ENCODE measurements at places on chromosomes 5 and 9.

DNA sequence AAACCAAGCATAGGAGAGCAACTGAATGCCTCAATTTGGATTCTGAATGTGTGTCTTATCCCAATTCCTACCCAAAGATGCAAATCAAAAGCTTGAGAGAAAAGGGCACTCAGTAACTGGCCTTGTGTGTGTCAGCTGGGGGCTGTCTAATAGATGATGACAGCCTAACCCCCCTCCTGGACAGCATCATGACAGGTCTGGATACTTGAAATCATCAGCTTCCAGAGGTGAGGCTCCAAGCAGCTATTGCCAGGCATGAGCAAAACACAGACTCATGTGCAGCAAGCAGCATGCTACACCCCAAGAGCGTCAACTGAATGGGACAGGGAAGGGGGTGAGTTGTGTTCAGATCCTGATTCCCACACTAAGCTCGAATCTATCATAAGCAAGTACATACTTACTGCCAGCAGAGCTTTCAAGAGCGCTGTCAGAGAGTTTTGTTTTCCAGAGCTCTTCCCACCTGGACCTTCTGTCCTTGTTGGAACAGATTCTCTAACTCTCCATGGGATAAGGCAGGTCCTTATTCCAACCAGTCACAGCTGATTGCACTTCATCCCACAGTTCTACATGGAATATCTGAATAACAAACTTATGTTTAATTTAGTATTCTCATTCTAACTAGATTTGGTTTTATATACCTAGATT is 467.5 kb downstream of the DTWD2 start:
- no peak for DNase-seq

DNA sequence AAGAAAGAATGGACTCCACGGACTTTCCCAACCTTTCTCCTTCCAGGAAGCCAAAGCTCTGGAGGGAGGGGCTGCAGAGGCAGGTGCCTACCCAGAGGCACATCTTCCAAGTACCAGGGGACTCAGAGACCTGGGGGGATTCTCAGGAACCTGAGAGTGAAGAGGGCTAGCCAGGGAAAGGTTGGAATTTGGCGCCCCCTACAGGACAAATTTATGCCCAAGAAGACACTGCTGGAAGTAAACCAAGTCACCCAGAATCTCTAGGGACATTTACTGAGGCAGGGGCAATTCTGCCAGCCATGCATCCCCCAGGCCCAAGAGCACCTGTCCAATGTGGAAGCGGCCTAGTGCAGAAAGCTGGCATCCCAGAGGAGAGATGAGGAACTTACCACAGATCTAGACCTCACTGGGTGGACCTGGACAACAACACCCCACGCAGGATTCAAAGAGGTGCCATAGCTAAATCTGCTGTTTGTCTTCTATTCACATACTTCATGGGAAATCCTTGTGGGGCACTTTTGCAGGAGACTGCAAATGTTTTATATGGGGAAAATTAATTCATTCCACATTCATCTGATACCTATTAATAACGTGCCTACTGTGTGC is 25.9 kb upstream of the IDNK start:
- DNase-seq, result no peak

- DNase-seq, result no peak
These were observed 75.4 kb upstream of the RAPGEF6 start for GRCh38 chr5:131710391-131710790.

DNA sequence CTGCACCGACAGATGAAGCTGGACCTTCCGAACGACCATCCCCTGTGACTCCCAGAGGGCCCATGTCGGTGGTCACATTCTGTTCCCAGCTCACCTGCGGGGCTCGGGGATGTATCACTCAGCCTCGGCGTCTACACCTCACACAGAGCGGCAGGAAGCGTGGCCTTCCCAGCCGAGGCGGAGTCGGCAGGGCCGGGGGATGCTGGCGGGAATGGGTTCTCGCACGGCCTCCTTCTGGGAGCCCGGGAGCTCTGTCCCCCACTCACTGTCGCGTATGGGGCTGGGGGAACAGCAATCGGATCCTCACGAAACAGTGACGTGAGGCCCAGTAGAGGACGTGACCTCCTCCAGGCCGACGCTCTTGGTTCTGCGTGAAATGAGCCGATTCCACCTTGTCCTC is 20.4 kb downstream of the NACC2 start:
- DNase-seq, result no peak

DNA sequence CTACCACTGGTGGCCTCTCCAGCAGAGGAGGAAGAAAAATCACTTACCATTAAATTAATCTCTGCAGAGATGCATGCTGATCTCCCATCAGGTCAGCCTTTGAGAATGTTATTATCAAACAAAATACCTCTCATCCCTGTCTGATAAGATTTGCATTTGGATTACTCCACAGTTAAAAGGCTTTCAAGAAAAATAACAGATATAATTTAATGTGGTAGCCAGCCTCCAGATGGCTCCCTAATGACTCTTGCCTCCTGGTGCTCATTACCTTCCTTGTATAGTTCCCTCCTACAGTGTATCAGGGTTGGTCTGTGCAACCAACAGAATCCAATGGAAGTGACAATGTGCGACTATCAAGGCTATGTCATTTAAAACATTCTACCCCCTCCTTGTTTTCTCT is 63.6 kb upstream of the TNPO1 start:
- DNase-seq, result no peak

DNA sequence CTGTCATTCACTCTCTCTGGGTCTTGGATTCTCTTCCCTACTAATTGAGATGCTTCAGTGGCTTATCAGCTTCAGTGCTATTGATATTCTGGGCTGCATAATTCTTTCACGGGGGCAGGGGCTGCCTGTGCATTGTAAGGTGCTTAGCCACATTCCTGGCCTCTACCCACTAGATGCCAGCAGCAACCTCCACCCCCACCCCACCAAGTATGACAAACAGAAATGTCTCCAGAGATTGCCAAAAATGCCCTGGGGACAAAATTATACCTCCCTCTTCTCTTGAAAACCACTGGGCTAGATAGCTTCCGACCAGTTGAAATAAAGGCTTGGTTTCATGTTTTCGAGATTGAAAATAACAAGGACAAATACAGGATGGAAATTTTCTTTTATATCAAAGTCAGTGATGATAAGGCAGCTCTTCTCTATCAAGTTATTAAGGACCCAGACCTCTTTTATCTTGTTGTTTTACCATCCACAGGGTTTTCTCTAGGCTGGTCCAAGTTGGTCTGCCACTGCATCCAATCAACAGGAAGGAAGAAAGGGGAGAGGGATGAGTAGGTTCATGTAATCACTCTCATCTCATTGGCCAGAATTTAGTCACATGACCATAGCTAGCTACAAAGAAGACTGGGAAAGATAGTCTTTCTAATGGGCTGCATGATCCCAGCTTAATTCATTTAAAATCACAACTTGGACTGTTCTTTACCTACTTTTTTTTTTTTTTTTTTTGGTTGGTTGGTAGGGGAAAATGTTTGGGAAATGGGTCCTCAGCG is 92.1 kb upstream of the RANBP3L start:
- DNase-seq, result no peak

- DNase-seq, result no peak
These were observed 1.1 kb downstream of the HSPA9 start for GRCh38 chr5:138573949-138574670.

GRCh38 chr5:160213537-160213936 is 15.8 kb upstream of the FABP6 start:
- DNase-seq, result no peak

- no peak for DNase-seq
These were observed 5.4 kb downstream of the SRFBP1 start for GRCh38 chr5:121967187-121967586.

- no peak for DNase-seq
These were observed 490.8 kb downstream of the RASEF start for GRCh38 chr9:82572146-82572545.

GRCh38 chr5:126780165-126780827 is 3.4 kb downstream of the LMNB1 start:
- DNase-seq, result peak; percentile 52

DNA sequence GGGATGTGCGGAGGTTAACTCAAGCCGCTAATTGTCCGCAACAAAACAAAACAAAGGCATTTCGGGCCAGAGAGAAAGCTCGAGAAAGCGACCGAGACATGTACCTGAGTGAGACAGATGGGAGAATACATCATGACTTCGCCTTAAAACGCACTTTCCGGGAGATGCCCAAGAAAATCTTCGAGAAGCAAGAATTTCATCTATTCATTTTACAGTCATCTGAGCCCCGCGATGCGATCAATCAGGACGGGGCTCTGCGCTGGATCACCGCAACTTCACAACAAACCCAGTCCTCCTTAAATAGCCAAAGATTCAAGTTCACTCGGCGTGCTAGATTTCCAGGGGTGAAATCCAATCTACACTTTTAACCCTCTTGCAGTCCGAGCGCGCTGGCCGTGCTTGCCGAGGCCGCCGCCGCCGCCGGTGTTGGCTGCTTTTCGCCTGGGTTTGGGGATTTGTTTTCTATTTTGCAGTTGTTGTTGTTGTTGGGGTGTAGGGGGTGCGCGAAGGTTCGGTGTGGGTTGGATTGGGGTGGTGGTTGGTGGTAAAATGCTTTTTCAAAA is 482 bp downstream of the NFIB start:
- no peak for DNase-seq

DNA sequence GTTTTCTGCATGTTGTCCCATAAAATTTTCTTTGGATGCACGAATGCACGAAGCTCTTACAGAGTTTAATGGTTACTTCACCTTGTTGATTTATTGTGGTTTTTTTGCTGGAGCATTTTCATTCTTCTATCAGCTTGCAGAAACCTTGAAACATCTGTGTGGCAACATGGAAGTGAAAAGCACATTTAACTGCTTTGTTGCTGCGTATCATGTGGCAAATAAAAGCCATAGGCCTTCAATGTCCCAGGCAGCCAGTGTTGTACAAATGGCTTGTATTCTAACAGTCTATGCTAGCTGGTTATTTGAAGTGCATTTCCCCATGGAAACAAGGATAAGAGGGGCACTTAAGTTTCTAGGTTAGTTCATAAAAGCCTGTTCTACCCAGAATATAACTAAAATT is 42.5 kb upstream of the RASGRF2 start:
- DNase-seq, result peak; percentile 36

DNA sequence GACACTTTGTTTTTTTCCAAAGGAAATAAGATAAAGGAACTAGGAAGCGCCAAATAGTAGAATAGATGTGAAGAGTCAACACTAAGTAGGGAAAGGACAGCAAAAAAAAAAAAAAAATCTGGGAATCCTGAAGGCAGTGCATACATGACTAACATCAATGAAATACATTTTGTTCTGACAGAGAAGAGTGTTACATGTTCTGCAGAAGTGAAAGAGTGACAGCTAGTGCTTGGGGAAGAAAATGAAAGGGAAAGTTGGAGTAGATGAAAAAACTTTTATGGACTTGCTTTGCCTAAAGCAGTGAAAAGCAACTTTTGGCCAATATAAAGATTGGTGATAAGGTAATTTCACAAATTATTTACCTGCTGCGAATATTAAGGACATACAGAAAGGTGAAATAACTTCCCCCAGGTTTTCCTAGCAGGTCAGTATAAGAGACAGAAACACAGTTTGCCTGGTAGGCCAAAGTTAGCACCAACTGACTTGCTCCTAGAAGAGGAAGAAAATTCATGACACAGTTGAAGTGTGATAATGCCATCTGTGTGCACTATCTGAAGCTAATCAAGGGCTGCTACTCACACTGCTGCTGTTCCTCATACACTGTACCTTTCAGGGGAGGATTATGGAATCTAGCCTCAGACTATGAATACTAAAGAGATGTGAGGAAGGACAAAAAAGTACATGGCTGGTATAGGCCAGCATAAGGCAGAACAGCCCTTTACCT is 38.6 kb downstream of the RANBP6 start:
- no peak for DNase-seq
